ENCODE measurements at places on chromosomes 16 and 17.

GRCh38 chr16:21997697-21998480 is 3.0 kb downstream of the PDZD9 start:
- DNase-seq = no peak

- no peak for DNase-seq
Measured at GRCh38 chr16:49556249-49556605, 182.6 kb downstream of the C16orf78 start.

- DNase-seq = no peak
Measured at GRCh38 chr16:53085931-53086421, 31.2 kb downstream of the CHD9 start.

DNA sequence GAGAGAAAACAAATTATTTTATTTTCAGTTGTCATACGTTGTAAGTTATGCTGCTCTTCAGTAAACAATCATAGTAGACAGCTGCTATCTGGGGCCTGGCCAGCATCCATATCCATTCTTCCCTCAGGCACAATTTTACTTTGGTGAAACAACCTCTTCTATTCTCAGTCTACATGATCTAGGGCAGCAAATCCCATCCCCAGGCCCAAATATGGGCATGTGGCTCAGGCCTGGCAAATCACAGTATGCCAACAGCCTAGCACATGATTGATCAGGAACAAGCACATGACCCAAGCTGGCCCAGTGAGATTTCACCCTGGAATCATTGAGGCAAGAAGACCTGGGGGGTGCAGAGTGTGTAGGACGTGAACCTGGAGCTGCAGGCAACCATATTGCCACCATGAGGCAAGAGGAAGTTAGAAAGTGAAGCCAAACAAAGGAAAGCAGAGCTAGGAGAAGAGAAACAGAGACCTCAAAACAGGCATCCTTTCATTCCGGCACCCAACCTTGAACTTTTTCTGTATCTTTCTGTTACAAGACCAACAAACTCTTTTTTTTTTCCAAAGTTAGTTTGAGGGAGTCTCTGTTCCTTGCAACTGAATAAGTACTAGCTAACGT is 10.3 kb upstream of the ABCC12 start:
- DNase-seq = no peak

- DNase-seq = no peak
Measured at GRCh38 chr17:55448681-55449080, 27.0 kb upstream of the MMD start.

- DNase-seq = no peak
Measured at GRCh38 chr17:32191306-32191705, 49.0 kb downstream of the RHOT1 start.

DNA sequence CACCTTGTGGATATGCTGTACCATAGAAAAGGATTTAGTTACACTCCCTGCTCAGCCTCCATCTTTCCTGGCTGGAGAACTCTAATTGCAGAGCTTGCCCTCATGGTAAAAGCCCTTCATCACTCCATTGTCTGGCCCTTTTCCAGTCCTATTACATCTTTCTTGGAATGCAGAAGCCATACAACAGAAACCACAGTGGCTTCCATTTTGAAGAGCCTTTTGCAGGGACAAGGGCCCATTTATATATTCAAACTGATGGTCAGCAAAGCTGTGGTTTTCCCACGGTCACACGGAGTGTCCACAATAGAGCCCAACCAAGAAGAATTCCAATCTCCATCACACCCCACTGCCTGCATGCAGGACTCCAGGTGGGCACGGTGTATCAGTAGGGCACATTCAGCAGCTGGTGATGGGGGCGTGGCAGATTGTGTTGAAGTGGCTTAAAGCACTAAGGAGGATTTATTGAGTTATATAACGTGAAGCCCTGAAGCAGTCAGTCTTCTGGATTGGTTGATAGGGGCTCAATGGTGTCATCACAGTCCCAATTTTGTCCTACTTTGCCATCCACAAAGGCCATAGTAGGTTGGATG is 20.3 kb downstream of the COPRS start:
- no peak for DNase-seq

DNA sequence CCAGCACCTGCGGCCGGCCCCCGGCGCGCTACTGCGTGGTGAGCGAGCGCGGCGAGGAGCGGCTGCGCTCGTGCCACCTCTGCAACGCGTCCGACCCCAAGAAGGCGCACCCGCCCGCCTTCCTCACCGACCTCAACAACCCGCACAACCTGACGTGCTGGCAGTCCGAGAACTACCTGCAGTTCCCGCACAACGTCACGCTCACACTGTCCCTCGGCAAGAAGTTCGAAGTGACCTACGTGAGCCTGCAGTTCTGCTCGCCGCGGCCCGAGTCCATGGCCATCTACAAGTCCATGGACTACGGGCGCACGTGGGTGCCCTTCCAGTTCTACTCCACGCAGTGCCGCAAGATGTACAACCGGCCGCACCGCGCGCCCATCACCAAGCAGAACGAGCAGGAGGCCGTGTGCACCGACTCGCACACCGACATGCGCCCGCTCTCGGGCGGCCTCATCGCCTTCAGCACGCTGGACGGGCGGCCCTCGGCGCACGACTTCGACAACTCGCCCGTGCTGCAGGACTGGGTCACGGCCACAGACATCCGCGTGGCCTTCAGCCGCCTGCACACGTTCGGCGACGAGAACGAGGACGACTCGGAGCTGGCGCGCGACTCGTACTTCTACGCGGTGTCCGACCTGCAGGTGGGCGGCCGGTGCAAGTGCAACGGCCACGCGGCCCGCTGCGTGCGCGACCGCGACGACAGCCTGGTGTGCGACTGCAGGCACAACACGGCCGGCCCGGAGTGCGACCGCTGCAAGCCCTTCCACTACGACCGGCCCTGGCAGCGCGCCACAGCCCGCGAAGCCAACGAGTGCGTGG is 1.5 kb downstream of the NTN1 start:
- no peak for DNase-seq

- DNase-seq = no peak
Measured at GRCh38 chr17:61504697-61505096, 52.5 kb downstream of the TBX4 start.
